Posterior cingulate gyrus (tissue), 11 donors: ENCODE measurements at places on chromosomes 5 and 9.

DNA sequence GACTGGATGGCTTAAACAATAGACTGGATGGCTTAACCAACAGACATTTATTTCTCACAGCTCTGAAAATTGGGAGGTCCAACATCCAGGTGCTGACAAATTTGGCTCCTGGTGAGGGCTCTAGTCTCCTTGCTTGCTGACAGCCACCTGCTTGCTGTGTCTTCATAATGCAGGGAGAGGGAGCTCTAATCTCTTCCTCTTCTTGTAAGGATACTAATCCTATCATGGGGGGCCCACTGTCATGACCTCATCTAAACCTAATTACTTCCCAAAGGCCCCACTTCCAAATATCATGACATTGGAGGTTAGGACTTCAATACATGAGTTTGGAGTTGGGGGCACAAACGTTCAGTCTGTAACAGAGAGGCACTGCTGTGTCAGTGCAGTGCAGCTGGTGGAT lies 26.4 kb downstream of the FOXD1 start:
- no peak for DNase-seq

- DNase-seq: no peak
Measured at GRCh38 chr5:53249529-53250200, 140.1 kb upstream of the MOCS2 start.

DNA sequence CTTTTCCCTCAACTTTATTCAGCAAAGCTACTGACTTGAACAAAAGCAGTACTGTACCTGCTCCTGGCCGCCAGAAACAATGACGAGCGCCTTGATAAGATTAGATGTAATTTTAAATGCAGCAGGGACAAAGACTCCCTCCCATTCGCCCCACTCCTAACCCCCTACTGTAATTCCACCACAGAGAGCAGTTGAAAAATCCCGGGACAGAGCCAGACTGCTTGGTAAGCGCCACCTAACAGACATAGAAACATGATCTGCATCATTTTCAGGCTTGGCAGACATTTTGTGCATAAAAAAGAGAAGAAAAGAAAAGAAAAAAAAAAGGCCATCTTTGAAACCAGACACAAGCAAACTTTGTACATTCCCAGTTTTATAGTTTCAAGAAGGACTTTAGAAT lies 81.9 kb downstream of the ISL1 start:
- DNase-seq: no peak

GRCh38 chr9:112831281-112831851 lies 59.3 kb downstream of the SLC46A2 start:
- no peak for DNase-seq
